ENCODE measurements at places on chromosomes 4 and X.

- no peak for DNase-seq
Observed at GRCh38 chrX:108186811-108187210, 95.2 kb downstream of the ATG4A start.

DNA sequence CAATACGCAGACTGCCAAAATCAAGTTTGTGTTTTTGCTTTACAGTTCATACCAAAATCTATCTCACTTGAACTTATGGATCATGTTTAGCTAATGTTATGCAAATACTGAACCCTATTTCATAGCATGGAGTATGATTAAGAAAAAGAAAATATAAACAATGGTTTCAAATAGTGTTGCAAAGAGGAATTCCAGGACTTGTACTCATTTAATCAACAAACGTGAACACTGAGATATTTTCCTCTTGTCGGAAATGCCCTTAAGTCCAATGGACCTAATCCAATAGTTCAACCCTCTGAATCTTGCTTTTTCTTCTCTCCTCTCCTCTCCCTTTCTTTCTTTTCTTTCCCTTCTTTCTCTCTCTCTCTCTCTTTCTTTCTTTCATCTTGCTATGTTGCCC is 30.8 kb downstream of the RASL11B start:
- DNase-seq, result no peak

- peak; percentile 28 for DNase-seq
Observed at GRCh38 chrX:56729152-56729850, at the start of gene NBDY. NBDY (plus strand) TSS chrX:56729243; CDS start chrX:56729354, 111 bp downstream.

DNA sequence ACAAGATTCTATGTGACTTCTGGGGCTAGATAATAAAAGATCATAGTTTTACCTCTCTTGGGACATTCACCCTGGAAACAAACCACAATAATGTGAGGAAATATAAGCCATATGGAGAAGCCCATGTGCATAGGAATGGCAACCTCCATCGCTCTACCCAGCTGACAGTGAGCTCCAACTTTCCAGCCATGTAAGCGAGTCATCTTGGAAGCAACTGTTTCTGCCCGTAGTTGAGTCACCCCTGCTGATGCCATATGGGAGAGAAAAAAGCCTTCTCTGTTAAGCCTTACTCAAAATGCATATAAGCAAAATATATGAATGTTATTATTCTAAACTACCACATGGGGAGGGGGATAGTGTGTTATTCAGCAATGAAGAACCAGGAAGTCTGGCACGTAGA is 31.4 kb upstream of the RELL1 start:
- DNase-seq, result no peak

DNA sequence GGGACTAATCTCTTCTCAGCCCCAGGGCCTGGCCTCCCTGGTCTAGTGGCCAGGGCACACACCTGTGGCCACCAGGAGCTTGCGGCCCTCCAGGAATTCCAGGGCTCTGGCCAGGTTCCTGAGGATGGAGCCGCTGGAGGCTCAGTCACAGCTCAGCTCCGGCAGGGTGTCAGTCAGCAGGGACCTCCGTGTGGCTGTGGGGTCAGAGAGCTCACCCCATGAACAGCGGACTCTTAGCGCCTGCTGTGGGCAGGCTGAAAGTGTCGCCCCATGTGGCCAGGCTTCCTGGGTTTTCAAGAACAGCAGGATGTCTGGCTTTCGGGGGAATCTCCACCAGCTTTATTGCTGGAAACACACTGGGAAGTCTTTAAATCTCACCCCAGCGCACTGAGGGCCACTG is 19.3 kb upstream of the SH3TC1 start:
- DNase-seq, result no peak

DNA sequence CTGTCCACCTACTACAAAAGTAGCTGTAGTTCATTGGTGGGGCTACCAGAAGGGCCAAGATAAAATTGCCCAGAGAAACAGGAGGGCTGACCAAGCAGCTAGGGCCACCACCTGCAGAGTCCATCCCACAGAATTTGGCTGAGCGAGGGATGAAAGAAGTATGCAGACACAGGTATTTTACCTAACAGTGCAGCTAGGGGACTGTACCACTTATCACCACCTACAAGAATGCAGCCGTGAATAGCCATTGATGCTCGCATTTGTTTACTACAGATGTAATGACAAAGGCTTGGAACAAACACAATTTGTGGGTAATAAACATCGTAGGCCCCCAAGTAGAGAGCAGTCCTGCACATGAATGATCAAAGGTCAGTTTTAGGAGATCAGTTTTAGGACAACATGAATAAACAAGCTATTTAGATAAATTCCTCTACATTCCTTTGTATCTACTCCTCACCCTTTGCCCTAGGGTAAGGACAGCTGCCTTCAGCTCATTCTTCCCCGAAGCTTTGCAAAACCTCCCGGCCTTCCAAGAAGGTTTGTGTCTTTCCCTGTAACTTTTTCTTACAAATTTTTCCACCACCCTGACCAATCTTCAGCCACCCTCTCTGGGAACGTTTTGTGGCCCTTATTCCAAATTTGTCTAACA is 49.5 kb downstream of the ZNF718 start:
- no peak for DNase-seq

GRCh38 chr4:83113429-83113786 is 1.1 kb downstream of the PLAC8 start:
- DNase-seq, result no peak

GRCh38 chrX:109218761-109219160 is 263.1 kb downstream of the GUCY2F start:
- no peak for DNase-seq

GRCh38 chr4:110247591-110247990 is 49.2 kb upstream of the ELOVL6 start:
- no peak for DNase-seq

DNA sequence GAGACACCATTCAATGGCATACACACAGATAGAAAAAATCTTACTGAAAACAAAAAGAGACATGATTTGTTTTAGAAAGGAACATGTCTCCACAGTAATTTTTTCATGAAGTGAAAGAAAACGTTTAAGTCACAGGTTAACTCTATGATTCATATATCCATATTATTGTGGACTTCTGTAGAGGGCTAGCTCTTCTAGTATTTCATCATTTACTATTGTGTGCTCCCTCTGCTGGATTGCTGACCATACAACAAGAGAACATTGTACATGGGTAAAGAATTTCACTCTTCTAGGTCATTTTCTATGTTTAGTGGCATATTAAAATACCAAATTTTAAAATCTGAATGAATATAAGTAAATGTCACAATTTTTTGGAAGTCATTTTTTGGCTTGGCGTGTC is 91.8 kb upstream of the POU3F4 start:
- no peak for DNase-seq

DNA sequence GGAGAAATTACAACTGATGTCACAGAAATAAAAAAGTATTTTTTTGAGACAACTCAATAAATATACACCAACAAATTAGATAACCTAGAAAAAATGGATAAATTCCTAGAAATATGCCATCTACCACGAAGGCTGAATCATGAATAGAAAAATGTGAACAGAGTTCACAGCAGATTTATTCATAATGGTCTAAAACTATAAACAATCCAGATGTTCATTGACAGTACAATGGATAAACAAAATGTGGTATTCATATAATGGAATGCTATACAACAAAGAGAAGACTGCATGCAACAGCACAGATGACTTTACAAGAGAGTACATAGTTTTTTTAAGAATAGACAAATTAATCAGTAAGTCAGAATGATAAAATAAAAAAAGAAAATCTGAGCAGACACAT is 55.2 kb downstream of the CLOCK start:
- DNase-seq, result no peak

DNA sequence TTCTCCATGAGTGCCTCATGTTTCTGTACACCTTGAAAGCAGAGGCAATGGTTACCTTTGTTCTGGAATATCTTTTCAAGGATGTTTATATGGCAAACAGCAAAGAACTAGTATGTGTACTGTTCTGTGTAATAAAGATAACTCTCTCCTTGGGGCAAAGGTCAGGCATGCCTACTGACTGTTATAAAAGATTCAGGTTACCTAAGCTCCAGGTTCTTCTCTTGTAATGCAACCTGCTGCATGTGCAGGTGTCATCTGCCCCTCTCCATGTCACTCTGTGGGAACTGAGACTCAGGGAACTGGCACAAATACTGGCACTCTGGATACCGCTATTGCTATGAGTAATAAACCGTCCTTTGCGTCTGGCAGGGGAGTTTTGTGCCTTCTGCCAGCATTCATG is 5.4 kb upstream of the TRPC3 start:
- no peak for DNase-seq

GRCh38 chr4:181956512-181956911 is 286.7 kb upstream of the TENM3 start:
- DNase-seq, result no peak

DNA sequence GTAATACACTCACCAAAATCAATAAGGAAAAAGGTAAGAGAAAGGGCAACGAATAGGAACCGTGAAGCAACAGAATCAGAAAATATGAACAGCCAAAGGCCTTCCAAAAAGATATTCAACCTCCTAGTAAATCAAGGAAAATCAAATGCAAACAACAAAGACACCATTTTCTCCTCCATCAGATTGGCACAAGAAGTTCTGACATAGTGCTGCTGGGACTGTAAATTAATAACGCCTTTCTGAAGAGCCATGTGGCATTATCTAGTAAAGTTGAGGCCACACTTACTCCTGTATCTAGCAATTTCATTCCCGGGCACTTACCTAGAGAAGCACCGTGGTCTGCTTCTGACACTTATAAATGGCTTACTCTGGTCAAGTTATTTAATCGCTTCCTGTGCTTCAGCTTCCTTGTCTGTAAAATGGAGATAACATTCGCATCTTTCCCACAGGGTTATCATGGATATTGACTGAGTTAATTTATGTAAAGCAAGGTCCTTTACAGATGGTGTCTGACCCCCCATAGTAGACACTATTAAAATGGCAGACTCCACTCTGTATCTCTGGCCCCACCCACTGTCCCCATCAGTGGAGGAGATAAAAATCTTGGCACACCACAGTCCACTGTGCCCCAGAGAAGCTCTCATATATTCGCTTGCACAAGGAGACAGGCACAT is 20.5 kb upstream of the ENPP6 start:
- no peak for DNase-seq

DNA sequence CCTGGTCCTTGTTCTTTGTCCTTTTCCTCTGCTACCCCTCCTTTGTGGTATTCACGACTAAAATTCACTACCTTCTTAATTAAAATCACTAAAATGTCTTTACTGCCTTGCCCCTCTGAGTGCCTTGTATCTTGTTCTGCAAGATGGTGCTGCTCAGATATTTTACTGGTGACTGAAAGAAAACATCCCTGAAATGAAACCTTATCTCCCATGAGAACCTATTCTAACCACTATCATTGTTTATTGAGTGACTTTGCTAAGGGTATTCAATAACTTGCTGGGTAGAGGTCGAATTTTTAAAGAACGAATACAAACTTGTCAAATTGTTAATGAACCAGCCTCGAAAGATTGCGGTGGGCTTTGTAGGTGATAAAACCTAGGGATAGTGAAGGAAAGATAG is 52.8 kb downstream of the SPRY1 start:
- DNase-seq, result no peak

DNA sequence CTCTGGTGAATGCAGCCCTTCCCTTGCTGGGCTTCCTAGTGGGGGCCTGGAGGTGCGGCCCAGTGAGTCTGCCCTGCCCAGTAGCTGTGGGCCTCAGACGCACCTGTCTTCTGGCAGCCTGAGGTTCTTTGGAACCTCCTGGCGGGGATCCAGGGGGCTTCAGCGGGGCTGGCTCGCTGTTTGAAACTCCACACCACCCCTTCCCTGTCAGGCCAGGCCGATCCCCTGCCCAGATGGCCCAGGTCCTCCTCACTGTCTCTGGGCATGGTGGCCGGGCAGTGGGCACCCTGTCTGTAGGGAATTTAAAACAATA is 10.7 kb upstream of the NKX1-1 start:
- no peak for DNase-seq

- DNase-seq, result no peak
Observed at GRCh38 chrX:49912086-49912485, 10.3 kb upstream of the CLCN5 start.

- no peak for DNase-seq
Observed at GRCh38 chr4:142435599-142436235, 410.4 kb downstream of the INPP4B start.

DNA sequence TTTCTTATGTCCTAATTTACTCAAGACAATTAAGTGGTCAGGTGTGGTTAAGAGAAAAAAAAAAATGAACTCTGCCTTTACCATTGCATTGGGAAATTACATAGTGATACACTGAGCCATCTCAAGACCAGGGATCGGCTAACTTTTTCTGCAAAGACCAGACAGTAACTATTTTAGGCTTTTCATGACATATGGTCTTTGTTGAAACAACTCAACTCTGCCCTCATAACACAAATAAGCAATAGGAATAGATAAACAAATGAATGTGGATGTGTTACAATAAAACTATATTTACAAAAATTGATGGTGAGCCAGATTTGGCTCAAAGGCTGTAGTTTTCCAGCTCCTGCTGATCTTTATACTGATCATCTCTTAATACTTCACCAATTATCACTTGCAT is 632.6 kb upstream of the INTU start:
- no peak for DNase-seq

DNA sequence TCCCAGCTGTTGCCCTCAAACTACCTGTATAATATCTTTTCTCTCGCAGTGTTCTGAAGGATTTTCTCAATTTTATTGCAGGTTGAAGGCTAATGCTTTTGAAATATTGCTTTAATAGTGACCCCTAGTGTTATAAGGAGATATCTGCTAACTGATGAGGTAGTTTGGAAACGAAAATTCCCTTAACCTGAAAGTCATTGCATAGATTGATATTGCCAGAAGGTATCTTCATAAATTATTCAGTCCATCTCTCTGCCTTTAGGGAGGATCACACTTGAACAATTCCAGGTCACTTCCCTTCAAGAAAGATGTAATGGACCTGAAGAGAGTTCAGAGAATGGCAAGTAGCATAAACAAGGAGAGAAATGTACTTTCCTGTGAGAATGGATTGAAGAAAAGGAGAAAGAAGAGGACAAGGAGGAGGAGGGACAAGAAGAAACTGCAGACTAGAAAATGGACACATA is 44.1 kb downstream of the TIGD4 start:
- no peak for DNase-seq

Data from CD4-positive, alpha-beta T cell treated with Interleukin-4 for 1 hour (primary cell).